ENCODE measurements at places on chromosomes 11 and 22. TPM values are rescaled to one million over a fixed set of nuclear protein-coding genes. Genes with fewer than 3 reads are reported as not detected.

DNA sequence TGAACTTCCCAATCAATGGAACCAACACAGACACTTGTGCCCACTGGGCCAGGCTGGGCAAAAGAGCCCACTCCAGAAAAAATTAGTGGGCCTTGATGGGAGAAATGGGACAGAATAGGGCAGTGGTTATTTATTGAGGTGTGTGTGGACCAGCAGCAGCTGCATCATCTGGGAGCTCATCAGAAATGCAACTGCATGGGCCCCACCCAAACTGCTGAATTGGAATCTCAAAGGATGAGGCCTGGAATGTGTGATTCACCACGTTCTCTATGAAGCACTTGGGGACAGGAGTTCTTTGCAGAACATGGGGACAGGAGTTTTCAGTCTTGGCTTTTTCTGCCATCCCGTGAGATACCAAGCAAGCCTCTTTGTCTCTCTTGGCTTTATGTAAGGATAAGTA, 255.6 kb upstream of the PLET1 start:
- H3K27me3 ChIP-seq = peaks cover 3% of the 10 kb centered on the region
- no peaks in the 10 kb centered on the region for H3K36me3 ChIP-seq

GRCh38 chr11:101096036-101096704, 33.4 kb downstream of the PGR start:
- no peak for DNase-seq
- no peak overlapping the region for H3K27ac ChIP-seq
- H3K4me3 ChIP-seq = no peak overlapping the region
- H3K27me3 ChIP-seq = no peaks in the 10 kb centered on the region

DNA sequence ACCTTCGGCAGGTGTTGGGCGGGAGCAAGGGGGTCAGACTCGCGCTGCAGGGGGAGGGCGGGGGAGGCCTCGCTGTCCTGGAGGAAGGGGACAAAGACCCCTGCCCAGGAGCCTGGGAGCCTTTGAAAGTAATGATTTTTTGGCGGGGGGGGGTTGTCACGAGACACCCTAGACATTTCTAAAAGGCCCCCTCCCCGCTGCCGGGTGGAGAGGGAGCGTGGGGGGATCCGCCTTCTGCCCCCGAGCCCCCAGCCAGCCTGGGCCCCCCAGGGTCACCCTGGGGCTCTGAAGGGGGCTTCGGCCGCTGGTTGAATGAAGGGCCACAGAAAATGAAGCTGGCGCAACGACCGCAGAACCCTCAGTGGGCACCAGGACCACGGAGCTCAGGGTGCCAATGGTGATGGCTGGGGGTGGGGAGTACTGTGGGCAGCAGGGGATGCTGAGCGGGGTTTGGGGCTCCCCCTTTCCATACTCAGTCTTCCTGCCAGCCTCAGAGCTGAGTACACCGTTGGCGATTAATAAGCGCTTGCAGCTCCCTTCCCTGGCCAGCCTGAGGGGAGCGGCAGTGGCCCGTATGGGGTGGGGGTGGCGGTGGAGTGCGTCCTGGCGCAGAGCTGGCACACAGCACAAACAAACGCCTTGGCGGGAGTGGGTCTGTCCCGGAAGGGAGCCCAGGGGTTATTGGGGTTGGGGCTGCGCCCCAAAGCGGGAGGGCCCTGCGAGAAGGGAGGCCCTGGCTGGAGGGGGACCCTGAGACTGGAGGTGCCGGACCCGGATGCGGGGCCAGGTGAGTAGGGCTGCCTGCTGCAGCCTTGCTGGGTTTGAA, 1.2 kb upstream of the DUSP8 start:
- peaks cover 2% of the 10 kb centered on the region for H3K27me3 ChIP-seq
- no peak overlapping the region for H3K27ac ChIP-seq
- H3K4me3 ChIP-seq = peak overlapping the region; percentile 42

UBE2L6 gene
- total RNA-seq = 162 TPM

DNA sequence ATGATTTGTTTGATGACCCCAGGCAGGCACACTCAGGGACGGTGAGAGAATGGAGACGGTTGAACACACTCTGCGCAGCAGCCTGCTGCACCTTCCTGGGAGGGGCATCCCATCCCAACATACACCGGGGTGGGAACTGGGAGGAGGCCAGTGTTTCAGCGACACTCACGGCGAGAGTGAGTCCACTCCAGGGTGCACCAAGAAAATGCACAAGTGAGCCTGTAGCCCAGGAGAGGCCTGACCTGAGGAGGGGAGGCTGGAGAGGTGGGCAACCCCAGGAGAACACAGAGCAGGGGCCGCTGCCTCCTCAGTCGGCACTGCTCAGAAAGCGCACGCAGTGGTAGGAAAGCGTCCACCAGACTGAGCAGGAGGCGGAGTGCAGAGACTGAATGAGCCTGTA, 54.5 kb downstream of the IGF2 start:
- H3K36me3 ChIP-seq = no peaks in the 10 kb centered on the region
- peaks cover 16% of the 10 kb centered on the region for H3K27me3 ChIP-seq
- DNase-seq = no peak
- H3K4me3 ChIP-seq = no peak overlapping the region

CTSC gene
- 66.5 TPM for total RNA-seq

DNA sequence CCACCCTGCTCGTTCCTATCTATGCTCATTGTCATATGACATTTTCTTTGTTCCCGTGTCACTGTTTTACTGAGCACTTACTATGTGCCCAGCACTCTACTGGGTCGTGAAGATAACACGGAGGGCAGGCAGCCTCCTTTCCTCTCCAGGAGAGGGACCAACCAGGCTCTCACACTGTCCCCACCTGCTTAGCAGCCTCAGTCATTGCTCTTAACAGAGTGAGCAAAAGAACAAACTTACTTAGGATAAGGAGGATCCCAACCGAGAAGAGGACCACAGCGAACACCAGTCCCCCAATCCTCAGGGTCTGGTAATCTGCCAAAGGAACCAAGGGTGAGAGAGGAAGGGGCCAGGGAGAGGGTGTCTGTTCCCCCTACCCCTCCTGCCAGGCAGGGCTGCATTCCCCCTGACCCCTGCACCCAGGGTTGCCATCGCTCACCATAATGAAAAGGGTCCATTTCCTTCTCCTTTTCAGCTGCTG, 17.0 kb upstream of the FXYD2 start:
- no peaks in the 10 kb centered on the region for H3K4me1 ChIP-seq
- H3K36me3 ChIP-seq = no peaks in the 10 kb centered on the region
- no peak overlapping the region for H3K27ac ChIP-seq
- DNase-seq = no peak
- no peak overlapping the region for H3K4me3 ChIP-seq

SLC1A2 gene
- not detected for total RNA-seq

- H3K36me3 ChIP-seq = no peaks in the 10 kb centered on the region
- H3K27me3 ChIP-seq = peaks cover 36% of the 10 kb centered on the region
- H3K4me1 ChIP-seq = peaks cover 11% of the 10 kb centered on the region
- no peak overlapping the region for H3K4me3 ChIP-seq
- no peak overlapping the region for H3K27ac ChIP-seq
Observed at GRCh38 chr11:122100037-122100755, 15.8 kb downstream of the BLID start.

- DNase-seq = no peak
- H3K4me3 ChIP-seq = no peak overlapping the region
- H3K36me3 ChIP-seq = no peaks in the 10 kb centered on the region
Observed at GRCh38 chr11:64694821-64695365, 28.1 kb downstream of the NRXN2 start.

- H3K4me3 ChIP-seq = no peak overlapping the region
- no peaks in the 10 kb centered on the region for H3K27me3 ChIP-seq
- no peak for DNase-seq
Observed at GRCh38 chr11:28581286-28582242, 473.4 kb downstream of the METTL15 start.

Data from activated CD4-positive, alpha-beta memory T cell treated with anti-CD3 and anti-CD28 coated beads for 36 hours (primary cell).